ENCODE measurements at places on chromosomes 11 and 22.

DNA sequence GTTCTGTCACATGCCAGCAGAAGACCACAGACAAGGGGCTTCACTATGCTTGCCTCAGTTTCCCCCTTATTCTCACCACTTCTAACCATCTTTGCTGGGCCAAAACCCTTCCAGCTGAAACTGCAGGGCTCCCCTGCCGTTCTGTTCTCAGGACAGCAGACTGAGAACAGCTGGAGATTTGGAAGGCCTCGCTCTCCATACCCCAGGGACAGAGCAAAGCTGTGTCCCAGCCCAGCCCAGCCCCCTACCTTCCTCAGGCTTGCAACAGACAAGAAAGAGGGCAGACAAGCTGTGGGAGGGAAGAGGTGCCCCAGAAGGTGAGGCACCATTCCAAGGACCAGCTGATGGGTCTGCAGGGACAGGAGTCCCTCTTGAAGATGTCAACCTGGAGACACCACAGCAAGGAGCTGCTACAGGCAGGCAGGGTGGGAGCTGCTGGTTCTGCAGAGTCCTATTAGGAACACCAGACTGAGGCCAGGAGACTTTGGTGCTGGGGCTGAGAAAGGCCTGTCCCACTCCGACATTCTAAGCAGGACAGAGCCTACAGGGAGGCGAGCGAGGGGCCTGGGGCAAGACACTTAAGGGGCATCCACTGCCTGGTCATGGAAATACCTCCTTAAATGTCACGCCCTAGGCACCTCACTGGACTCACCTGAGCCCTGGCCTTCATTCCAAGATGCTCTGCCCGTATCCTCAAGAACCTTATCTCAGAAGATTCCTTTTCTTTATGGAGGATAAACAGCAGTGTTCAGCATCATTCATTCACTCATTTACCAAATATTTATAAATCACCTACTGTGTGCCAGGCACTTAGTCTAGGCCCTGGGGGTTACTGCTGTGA is 6.9 kb downstream of the SCN2B start:
- no peak for DNase-seq

- DNase-seq: no peak
Measured at GRCh38 chr22:21624120-21624879, 5.5 kb downstream of the YDJC start.

DNA sequence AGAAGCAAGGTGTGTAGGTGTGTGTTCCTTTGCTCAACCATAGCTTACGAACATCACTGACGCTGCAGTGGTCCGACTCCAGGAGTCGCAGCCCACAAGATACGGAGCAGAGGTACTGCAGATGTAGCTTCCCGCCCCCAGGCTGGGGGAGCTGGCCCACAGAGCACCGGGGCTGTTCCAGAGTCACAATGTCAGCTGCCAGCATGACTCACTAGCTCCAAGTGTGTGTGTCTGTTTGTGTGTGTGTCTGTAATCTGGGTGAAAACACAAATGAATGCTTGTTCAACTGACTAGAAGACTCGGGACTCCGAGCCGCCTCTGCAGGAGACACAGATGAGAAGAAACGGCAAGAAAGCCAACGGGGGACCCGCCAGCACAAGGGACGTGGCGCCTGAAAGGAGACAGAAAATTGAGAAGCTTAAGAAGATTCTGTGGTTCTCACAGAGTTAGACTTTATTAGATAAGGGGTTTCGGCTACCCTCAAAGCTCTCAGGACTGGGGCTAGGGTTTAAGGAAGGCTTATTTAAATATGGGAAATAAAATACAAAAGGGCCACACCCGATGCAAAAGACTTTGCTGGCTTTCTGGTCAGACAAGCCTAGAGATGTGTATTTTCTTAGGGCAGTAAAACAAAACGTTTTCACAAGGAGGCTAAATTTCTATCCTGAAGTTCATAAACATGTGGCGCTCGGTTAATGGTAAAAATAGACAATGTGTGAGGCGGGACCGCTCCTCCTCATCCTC is 10.7 kb downstream of the VSIG10L2 start:
- DNase-seq: no peak

GRCh38 chr11:72405009-72405408 is 29.3 kb downstream of the CLPB start:
- no peak for DNase-seq

DNA sequence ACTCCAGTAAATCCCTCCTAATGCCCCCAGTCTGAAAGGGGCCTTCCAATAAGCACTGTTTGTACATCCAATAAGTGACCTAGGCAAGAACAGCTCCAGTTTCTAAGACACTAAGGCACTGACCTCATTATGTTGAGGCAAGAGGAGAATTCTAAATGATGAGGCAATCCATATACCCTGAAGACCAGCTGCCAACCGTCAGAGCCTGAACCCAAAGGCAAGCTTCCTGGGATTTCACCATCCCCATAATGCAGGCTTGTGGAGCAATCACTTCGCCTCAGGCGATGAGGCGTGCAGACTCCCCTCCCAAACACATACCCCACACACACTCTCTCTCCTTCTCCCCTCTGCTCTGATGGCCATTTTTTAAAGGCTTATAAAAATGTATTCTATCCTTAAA is 49.5 kb downstream of the LGR4 start:
- no peak for DNase-seq

DNA sequence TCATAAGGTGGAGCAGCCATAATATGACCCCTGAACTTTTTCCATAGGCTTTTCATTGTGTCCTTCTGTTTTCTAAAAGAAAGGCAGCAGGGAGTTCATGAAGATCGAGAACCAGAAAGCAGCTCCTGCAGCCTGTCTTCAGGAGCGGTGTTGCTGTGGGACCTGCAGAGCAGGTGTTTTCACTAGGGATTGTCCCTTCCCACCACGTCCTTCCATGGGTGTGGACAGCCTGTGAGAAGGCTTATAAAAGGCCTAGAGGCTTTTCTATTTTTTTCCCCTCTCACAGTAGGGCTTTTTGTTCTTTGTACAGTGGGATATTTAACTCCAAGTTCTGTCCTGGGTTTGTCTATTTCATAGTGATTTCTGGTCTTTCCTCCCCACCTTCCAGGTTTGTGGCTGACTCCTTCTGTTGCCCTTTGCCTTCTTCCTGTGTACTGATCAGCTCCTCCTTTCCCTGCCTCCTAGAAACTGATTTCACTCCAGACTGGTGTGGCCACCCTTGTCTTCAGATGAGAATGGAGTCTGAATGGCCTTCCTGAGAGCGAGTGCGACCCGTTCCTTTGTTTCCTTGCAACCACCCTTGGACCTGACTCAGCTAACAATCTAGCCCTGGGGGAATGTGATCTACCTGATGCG is 10.1 kb downstream of the MRPL16 start:
- no peak for DNase-seq

DNA sequence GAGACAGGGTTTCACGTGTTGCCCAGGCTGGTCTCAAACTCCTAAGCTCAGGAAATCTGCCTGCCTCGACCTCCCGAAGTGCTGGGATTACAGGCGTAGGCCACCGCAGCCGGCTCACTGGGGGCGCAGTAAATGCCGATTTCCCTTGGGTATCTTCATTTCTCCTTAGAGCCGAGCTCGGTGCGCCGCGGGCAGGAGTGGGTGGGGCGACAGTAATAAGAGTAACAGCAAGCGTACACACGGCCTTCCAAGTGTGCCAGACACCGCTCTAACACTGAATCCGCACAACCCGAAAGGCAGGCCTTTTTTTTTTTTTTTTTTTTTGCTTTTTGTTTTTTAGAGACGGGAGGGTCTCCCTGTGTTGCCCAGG is 500 bp upstream of the ADSL start:
- DNase-seq: no peak

DNA sequence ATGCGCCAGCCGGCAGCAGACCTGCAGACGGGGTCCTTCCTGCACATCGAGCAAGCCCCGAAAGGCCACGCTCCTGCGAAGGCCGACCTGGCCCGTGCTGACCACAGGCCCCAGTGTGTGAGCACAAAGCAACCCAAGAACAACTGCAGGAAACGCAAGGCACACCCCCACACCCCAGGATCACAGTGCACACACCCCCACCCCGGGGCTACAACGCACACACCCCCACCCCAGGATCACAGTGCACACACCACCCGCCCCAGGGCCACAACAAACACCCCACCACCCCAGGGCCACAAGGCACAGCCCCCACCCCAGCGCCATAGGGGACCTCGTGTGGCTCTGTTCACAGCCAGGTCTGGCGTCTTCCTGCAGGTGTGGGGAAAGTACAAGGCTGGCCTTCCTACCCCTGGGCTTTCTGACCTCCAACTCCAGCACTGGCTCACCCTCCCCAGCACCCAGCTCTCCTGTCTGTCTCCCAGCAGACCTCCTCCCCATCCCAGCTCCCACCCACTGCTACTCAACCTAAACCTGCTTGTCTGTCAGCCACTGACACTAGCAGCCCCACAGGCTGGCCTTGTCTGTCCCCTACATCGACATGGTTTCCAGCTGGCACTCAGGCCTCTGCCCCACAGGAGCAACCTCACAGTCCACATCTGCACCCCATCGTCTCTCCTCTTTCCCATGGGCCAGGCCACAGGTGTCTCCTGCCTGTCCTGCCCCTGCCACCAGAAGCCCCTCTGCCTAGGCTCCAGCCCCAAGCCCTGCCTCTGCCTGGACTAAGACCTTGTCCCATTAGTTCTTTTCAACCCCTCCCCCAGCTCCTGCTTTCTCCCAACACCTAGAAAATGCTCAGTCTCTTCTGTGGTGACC is 20.5 kb upstream of the EFCAB6 start:
- no peak for DNase-seq

DNA sequence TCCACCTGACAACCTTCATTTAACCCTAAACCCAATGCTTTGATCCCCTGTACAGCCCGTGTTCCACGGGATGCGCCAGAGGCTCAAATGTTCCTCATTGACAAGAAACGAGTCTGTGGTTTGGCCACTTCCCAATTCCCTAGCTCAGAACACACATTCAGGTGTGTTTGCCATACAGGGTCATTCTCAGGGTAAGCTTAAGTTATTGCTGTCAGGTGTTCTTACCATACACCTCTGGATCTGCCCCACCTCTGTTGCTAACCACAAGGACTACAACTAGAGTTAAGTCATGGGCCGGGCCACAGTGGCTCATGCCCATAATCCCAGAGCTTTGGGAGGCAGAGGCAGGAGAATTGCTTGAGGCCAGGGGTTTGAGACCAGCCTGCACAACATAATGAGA is 45.6 kb upstream of the POLD3 start:
- no peak for DNase-seq

DNA sequence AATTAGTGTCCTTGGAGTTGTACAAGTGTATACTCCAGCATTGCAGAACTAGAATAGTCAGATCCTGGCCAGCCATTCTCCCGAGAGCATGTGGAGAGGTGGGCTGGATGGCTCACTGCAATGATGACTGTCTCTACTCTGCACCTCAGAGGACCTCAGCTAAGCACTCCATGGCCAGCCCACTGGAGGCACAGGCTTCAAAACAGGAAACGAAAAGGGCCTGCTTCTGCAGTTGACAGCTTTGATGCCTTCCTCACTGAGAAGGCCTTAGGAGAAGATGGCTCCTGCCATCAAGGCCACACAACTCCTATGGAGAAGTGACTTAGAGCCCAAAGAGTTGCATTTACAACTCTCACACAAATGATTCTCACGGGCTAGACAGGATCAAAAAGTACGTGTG is 9.1 kb downstream of the POLD4 start:
- no peak for DNase-seq

DNA sequence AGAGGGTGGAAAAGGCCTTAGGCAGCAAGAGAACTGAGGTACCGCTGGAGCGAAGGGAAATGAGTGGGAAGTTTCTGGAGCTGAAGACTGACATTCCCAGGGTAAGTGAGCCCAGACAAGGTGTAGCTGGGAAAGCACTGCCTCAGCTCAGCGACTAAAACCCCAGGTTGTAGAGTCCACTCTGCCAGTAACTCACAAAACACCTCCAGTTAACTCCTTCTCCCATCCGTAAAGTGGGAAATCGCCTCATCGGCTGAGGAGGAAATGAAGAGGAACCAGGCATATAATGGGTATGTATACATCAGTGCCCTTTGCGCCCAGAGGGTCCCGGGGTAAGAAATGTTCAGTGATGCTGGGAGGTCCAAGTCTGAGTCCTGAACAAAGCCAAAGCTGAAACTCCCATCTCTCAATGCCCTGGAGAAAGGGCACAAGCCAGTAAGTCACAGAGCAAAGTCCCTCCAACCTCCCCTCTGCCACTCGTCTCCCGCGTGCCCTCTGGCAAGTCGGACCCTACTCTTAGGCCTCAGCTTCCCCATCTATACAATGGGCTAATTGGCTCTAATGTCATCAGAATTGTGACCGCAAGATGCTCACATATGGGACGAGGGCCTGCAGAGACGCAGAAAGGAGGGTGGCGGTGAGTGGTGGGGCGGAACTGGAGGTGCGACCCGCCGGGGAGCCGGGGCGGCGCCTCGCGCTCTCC is 588 bp downstream of the VPS37C start:
- DNase-seq: no peak

- DNase-seq: no peak
Measured at GRCh38 chr11:10305262-10305963, 540 bp downstream of the ADM start.

- no peak for DNase-seq
Measured at GRCh38 chr11:10601837-10602236, 33.4 kb upstream of the LYVE1 start.

DNA sequence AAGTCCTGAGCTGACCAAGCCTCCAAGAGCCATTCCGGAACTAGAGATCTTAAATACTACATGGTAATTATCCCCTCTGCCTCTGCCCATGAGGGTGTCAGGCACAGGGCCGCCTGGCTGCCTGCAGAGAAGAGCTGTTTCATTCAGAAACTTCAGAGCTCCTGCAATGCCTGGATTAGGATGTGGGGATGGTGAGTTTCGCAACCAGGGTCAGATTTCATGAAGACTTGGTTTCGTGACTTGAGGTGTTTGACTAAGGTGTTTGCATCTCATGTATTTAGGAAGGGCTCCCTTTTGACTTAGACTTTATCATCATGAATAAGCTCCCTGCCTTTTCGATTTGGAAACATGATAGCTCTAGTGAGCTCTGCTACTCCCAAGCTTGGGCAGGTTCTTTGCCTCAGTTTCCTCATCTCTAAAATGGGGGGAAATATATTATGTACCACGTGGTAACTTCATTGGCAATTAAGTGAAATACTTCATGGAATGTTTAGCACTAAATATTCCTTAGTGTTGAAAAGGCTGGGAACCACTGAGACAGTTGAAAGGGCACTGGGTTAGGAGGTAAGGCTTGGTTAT is 9.1 kb downstream of the TIMP3 start:
- DNase-seq: no peak

GRCh38 chr11:102241026-102241425 is 76.3 kb upstream of the BIRC3 start:
- no peak for DNase-seq

GRCh38 chr11:117931971-117932370 is 2.8 kb upstream of the TMPRSS13 start:
- DNase-seq: no peak

DNA sequence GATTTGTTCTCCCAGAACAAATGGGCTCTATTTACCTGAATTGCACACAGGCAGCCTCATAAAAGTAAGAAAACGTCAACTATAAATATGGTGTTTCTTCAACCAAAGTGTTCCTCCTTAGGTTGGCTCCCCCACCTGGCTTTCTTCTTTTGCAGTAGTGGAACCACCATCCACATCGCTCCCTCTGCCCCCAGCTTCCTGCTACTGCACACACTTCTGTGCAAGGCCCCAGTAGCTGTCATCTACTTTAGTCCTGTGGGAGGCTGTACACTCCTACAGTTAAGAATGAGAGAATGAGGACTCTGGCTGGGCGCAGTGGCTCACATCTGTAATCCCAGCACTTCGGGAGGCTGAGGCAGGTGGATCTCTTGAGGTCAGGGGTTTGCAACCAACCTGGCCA is 89.5 kb downstream of the BMAL1 start:
- no peak for DNase-seq
